ENCODE measurements at places on chromosomes 4 and X. TPM values are rescaled to one million over a fixed set of nuclear protein-coding genes. Genes with fewer than 3 reads are reported as not detected.

The MAMLD1 gene
- total RNA-seq = 12.3 TPM

The CT45A2 gene
- total RNA-seq = 0.69 TPM

The PFKFB1 gene
- not detected for total RNA-seq

The HSPA4L gene
- 7.9 TPM for total RNA-seq

The EDNRA gene
- total RNA-seq = 0.11 TPM

The HTR2C gene
- total RNA-seq = 0.86 TPM

The UNC5C gene
- not detected for total RNA-seq

The TBC1D14 gene
- total RNA-seq = 37.0 TPM

The ASB11 gene
- not detected for total RNA-seq

The ZXDA gene
- 2.1 TPM for total RNA-seq

The CXCL10 gene
- total RNA-seq = 0.86 TPM

The CLRN2 gene
- not detected for total RNA-seq

The PPEF1 gene
- total RNA-seq = 0.80 TPM

The KCND1 gene
- total RNA-seq = 0.46 TPM

The FAM50A gene
- 32.8 TPM for total RNA-seq

The CLNK gene
- total RNA-seq = not detected

The SPINK2 gene
- total RNA-seq = not detected

The EMCN gene
- not detected for total RNA-seq

The OCRL gene
- 5.6 TPM for total RNA-seq

The C4orf54 gene
- total RNA-seq = 0.17 TPM

The GRK4 gene
- total RNA-seq = 2.9 TPM

The EXOC1L gene
- total RNA-seq = not detected

The TRMT44 gene
- 19.5 TPM for total RNA-seq

The PHEX gene
- 0.18 TPM for total RNA-seq
